Heart left ventricle (tissue), 16 donors: ENCODE measurements at places on chromosomes 5 and 9. TPM values are rescaled to one million over a fixed set of nuclear protein-coding genes. Genes with fewer than 3 reads are reported as not detected.

DNA sequence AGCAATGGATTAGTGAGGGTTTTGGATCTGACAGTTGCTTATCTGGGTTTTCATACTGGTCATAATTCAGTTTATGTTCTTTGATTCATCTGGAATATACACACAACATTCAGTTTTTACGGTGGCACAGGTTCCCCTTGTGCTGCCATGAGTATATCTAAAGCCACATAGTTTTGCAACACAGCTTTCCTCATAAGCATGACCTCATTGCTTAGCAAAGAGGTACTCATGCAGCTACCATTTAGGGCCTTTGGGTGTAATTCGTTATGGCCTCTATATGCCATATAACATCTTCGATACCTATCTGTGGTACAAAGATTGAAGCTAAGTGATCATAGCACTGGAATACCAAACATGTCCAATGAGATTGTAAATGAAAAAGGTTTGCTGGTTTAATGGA lies 2.9 kb upstream of the RBM22 start:
- no peak for DNase-seq
- no peak overlapping the region for H3K27ac ChIP-seq
- H3K27me3 ChIP-seq = no peaks in the 10 kb centered on the region

DNA sequence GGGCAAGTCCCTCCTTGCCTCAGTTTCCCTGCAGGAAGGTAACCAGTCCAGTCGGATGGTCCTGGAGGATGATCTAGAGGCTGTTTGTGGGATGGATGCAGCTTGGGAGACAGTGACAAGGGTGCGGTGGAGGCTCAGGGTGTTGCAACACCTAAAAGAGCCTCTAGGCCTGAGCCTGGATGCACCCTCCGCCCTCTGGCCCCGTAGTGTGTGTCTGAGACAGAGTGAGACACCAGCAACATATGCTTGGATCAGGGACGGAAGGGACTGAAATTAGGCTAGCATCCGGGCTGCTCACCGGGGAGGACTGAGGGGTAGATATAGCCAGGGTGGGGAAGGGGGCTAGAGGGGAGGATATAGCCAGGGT lies 1.1 kb downstream of the CRAT start:
- no peaks in the 10 kb centered on the region for H3K27me3 ChIP-seq
- no peak for DNase-seq
- H3K4me3 ChIP-seq = no peak overlapping the region
- H3K4me1 ChIP-seq = peaks cover 30% of the 10 kb centered on the region

Gene HARS1
- 35.2 TPM for total RNA-seq

DNA sequence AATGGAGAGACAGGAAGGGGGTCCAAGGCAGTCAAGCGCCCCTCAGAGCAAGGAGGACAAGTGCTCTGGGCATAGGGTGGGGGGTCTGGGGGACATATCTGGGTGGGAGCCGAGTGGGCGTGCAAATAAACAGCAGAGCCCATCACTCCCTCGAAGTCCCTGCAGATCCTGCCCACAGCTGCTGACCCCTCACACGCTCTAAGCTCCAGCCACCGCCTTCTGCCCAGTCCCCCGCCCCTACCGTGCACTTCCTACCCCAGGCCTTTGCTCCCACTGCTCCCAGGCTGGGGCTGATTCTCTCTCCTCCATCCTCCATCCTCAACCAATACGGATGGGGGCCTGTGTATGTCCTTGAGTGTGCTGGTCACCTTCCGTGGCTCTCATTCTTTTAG lies 16.9 kb upstream of the ALDH1B1 start:
- no peak overlapping the region for H3K4me3 ChIP-seq
- no peak for DNase-seq
- no peaks in the 10 kb centered on the region for H3K4me1 ChIP-seq

Gene SWI5
- 17.7 TPM for total RNA-seq

DNA sequence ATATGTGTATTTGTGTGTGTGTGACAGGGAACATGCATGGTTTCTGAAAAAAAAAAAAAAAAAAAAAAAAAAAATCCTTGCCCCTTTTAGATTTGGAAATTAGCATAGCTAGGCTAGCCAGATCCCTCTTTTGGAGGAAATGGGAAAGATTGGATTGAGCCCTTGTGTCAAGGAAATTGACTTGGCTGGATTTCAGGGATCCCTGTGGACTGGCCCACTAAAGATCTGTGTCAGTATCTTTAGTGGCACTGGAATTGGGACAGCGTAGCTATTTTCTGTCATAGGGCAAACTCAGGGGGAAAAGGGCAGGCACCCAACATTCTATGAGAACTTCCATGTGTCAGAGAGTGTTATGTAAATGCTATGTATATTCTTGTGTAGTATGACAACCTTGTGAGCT lies 35.4 kb downstream of the SH3GL2 start:
- H3K36me3 ChIP-seq = no peaks in the 10 kb centered on the region
- no peak overlapping the region for H3K27ac ChIP-seq
- no peak for DNase-seq
- H3K4me1 ChIP-seq = no peaks in the 10 kb centered on the region
- no peaks in the 10 kb centered on the region for H3K27me3 ChIP-seq

DNA sequence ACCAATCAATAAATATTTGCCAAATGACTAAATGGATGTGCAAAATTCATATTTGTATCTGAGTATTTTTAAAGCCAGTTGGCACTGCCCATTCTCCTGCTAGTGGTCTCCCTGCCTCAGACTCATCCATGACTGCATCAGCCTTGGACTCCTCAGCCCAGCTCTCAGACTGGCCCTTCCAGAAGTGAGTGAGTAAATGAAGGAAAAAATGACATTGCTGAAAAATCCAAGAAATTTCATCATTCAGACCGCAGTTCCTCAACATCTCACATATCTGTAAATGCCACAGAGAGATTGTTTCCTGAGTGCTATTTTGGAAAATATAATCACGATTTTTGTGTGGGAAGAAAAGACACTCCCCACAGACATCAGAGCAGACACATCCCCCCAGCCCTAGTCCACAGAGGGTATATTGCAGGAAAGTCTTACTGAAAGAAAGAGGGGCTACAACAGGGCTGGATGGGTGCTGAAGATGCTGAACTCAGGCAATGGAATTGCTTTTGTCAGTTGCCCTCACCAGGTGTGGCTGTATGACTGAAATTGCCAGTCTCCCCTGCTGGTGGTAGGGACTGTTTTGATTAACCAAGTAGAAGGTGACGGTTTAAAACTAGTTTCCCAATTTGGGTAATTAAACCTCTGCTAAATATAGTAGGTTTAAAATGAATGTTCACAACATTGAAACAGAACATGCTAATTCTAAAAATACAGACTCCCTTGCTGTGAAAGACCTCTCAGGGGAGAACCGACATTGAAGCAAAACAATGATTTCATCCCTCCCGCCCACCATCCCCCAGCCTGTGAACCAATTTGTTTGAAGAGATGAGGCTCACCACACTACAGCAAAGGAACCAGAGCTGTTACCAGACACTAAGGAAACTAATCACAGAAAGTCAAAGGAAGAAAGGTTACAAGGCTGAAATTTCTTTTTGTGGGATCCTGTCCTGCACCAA lies 158.8 kb downstream of the DEPDC1B start:
- no peaks in the 10 kb centered on the region for H3K27me3 ChIP-seq
- no peak for DNase-seq
- H3K4me1 ChIP-seq = no peaks in the 10 kb centered on the region
- H3K27ac ChIP-seq = no peak overlapping the region
- H3K4me3 ChIP-seq = no peak overlapping the region

DNA sequence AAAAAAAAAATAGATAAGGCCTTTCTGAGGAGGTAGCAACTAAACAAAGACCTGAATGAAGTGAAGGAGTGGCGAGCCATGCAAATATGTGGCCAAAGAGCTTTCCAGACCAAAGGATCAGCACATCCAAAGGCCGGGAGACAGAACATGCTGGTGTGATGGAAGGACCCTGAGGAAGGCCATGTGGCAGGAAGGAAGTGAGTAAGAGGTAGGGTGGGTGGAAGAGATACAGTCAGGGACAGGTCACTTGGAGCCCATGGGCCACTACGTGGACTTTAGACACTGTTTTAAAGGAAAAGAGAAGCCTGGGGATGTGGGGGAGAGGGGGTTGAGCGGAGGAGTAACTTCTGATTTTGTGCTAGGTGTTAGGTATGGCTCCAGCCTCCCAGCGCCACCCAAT lies 31.3 kb downstream of the SPRY4 start:
- H3K4me3 ChIP-seq = no peak overlapping the region
- H3K27me3 ChIP-seq = no peaks in the 10 kb centered on the region
- peaks cover 47% of the 10 kb centered on the region for H3K4me1 ChIP-seq
- no peak overlapping the region for H3K27ac ChIP-seq
- no peak for DNase-seq

Gene NTNG2
- total RNA-seq = 1.5 TPM

Gene SLC4A9
- not detected for total RNA-seq

Gene POU5F2
- 0.38 TPM for total RNA-seq

Gene DNAH5
- total RNA-seq = 0.04 TPM

Gene IL12B
- total RNA-seq = not detected

Gene CTNND2
- total RNA-seq = 17.6 TPM

DNA sequence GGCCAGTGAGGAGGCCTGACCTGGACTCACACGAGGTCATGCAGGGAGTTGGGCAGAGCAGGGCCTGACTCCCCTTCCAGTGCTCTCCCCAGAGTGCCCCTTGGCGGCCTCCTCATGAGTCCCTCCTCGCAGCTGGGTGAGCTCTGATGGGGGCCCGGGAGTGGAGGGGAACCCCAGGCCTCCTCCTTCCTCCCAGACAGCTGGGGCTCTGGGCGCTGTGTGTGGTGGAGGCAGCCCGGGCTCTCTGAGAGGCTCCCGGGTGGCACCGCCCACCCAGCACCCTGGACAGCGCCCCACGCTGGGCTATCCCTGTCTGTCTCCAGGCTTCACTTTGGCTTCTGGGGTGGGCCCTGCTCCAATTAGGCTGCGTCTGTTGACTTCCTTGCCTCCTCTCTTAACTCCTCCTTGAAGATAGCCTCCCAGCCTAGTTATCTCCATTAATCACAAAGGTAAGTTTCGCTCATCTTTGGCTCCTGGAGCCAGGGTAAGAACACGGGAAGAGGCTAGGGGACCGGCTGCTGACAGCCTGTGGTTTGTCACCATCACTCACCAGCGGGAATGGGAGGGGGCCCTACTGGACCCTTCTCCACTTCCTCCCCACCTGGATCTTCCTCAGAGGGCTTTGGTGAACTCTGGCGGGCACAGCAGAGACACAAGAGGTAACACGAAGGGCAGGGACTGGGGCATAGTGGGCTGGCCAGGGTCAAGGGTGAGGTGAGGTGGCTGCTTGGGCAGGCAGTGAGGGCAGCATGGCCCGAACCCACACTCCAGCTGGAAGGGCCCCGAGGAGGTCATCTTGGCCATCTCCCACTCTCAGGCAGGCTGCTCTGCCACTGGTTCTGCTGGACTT lies 13.1 kb downstream of the PSD2 start:
- DNase-seq = no peak
- H3K36me3 ChIP-seq = no peaks in the 10 kb centered on the region
- no peak overlapping the region for H3K27ac ChIP-seq
- H3K4me1 ChIP-seq = no peaks in the 10 kb centered on the region
- H3K27me3 ChIP-seq = no peaks in the 10 kb centered on the region

DNA sequence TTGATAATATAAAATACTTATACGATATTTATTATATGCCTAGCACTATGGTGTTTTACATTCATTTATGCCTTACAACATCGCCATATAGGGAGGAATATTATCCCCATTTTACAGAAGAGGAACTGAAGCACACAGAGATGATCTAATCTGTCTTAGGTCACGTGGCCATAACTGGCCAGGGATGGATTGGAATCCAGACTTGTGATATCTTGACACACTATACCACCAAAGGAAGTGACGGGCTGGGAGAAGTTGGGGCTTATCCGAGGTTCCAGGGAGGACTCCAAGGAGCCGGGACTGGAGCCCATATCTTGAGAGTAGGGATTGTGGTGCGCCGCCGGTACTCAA lies 129.8 kb downstream of the TMEM174 start:
- H3K27ac ChIP-seq = no peak overlapping the region
- H3K27me3 ChIP-seq = peaks cover 99% of the 10 kb centered on the region
- H3K36me3 ChIP-seq = no peaks in the 10 kb centered on the region
- H3K4me1 ChIP-seq = peaks cover 9% of the 10 kb centered on the region
- DNase-seq = no peak
- no peak overlapping the region for H3K4me3 ChIP-seq

Gene LEAP2
- 0.44 TPM for total RNA-seq

- H3K4me3 ChIP-seq = peak overlapping the region; percentile 78
- H3K36me3 ChIP-seq = no peaks in the 10 kb centered on the region
- H3K27ac ChIP-seq = peak overlapping the region; percentile 70
Observed at GRCh38 chr5:129904667-129905472, 605 bp downstream of the CHSY3 start.

DNA sequence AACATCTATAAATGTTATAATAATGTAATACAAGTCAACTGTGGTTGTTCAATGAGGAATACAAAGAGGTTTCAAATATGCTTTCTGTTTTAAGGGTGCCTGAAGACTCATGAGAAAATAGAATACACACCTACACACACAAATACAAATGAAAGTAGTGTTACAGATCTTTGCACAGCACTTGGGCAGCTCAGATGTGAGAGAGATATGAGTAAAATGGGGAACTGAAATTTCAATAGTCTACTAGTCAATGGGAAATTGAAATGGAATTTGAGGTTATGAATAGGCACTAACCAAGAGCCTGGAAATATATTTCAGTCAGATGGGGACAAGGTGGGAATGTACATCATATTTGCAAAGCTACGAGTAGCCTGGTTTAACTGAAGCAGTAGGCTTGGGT lies 96.6 kb downstream of the ISL1 start:
- no peak overlapping the region for H3K4me3 ChIP-seq
- no peaks in the 10 kb centered on the region for H3K36me3 ChIP-seq
- DNase-seq = no peak
- no peak overlapping the region for H3K27ac ChIP-seq
- H3K4me1 ChIP-seq = no peaks in the 10 kb centered on the region

Gene EGFL7
- 86.8 TPM for total RNA-seq

DNA sequence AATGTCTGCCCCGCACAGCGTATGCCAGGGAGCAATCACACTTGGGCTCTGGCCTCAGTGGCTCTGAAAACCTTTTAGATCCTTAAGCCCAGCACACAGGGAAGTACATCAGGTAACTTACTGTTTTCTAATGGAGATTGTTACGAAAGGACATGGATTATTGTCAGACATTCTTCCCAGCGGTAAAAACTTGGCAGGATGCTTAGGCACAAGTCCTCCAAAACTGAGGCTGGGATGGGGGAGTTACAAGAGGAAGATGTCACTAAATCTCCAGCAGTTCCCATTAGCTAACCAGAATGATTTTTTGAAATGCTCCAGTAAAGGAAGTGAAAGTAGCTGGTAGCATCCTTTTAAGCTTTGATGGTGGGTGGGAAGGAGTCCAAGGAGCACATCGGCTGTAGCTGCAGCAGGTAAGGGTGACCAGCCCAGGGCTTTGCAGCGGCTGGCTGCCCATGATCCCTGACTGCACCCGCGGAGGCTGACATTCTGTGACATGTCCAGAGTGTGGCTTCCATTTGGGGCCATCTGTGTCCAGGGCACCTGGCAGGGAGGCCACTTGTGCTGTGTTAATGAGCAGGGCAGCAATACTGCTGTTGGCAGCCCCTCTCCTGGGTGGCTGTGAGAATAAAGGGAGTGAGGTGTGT lies 165.8 kb downstream of the GADD45G start:
- no peak overlapping the region for H3K4me3 ChIP-seq
- DNase-seq = no peak
- no peak overlapping the region for H3K27ac ChIP-seq

DNA sequence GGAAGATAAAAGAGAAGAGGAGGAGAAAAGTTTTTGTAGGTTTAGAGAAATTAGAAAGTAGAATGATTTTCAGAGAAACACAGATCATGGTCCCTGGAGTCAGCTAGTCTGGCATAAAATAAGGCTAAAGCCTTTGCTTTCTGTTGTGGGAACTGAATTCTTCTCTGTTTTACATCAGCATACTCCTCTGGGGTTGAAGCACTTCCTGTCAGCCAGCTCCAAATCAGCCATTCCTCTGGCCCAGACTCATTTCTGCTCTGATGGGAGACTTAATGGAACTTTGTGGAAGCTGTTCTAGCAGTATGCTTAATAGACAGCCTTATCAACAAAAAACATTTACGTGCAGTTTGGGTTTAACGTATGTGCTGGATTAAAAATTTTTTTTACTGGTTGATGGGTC lies 143.2 kb downstream of the HMHB1 start:
- H3K27me3 ChIP-seq = no peaks in the 10 kb centered on the region
- no peaks in the 10 kb centered on the region for H3K36me3 ChIP-seq
- H3K4me3 ChIP-seq = no peak overlapping the region
